SK-N-MC (cell line): ENCODE measurements at places on chromosomes 6 and 20.

- peak; percentile 39 for DNase-seq
These were observed 177.6 kb downstream of the PLCB1 start for GRCh38 chr20:8309634-8310033.

GRCh38 chr6:53983301-53983700, 127.9 kb upstream of the MLIP start:
- DNase-seq, result no peak

DNA sequence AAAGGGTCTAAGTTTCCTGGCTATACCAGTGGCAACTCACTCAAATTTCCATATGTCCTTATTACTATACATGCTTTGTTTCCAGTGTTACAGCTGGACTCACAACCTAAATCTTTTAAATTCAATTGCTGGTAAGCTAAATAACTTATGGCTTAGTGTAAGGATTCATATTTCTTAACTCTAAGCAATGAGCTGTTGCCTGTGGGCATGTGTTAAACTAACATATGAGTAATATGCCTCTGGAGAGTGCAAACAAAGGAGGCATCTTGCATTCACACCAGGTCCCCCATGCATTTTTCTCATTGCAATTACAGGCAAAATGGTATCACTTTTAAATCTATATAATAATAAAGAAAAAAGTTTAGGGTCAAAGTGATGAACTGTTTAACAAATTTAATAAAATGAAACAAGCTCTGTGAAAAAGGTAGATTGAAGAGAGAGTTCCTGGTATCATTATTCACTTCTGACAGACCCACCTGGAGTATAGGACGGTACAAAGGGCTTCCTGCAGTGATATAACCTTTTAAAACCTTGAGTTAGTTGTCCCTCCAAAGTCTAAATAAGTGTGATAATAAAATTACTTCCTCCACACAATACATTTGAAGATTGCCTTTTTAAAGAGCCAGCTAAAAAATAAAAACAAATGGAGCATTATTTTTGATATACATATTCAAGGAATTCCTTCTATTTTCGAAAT, 57.6 kb upstream of the HMGCLL1 start:
- DNase-seq, result peak; percentile 52

DNA sequence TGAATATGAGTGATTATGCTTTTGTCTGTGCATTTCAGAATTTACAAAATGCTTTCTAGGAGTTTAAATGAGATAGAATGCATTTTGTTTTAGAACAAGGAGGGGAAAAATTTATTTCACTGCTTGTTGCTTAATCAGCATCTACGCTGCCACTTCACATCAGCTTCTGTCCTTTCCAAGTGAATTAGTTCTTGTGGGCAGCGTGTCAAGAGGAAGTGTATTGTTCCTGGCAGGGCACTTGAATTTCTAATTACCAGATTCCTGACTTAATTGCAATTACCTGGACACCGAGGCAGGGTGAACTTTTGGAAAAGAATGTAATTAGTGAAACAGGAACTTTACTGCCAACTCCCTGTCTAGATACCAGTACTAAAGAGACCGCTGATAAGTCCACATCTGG, 263.5 kb downstream of the TMEM242 start:
- no peak for DNase-seq

DNA sequence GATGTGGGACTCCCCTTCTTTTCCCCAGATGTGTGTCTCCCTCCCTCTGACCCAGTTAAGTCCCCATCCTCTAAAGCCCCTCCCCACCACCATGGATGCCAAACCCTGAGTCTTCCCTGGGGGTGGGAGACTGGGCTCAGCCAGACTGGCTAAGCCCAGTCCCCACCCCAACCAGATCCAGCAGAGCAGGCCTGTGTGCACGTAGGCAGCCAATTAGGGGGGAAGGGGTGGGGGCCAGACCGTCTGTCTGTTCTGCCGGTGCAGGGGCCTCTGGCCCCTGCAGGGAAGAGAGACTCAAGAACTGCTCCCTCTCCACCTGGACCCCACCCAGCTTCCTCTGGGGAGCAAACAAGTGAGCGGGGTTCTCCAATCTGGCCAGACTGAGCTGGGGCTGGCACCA, 605 bp downstream of the COX4I2 start:
- no peak for DNase-seq

GRCh38 chr6:77286541-77286940, 176.8 kb downstream of the HTR1B start:
- DNase-seq, result no peak

DNA sequence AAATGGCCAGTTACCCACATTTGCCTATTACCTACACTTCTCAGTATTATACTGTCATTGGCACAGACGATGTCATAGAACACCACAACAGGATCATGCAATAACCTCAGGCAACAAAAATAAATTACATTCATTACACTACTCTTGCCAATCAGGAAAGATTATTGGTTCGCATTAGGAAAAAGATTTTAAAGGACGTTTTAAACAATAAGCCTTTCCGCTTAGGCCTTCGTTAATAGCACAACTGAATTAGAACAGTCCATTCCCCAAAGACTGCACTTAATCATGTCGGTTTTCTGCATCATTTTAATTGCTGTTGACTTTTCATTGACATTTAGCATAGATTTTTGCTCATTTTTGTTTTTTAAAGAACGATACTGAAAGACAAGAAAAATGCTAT, 912 bp upstream of the SENP6 start:
- DNase-seq, result no peak

- no peak for DNase-seq
These were observed 101.2 kb downstream of the ATP9A start for GRCh38 chr20:51667002-51667408.

DNA sequence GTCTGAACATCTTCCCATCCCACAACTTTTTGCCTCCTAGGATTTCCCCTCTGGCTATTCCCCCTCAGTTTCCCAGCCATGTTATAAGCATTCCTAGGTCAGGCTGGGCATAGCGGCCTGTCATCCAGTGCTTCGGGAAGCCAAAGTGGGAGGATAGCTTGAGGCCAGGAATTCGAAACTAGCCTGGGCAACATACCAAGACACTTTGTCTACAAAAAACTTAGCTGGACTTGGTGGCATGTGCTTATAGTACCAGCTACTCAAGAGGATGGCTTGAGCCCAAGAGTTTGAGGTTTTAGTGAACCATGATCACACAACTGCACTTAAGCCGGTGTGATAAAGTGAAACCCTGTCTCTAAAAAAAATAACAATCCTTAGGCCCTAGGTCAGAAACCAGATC, 447.4 kb downstream of the KIF16B start:
- DNase-seq, result no peak

DNA sequence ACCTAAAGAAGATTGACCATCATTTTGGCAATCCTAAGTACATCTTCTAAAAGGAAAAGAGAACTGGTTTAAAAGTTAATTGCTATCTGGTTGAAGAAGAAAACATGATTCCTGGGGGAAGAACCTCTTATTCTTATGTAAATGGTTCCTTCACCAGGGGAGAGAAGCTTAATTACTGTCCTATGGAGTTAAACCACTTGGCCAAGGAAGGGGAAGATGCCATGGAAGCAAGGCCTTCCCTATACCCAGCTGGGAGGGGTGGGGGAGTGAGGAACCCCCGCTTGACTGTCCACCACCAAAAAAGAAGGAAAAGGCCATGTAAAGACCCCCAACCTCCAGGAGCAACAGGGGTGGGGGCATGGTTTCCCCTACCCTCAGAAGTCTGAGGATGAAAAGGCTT, 962.1 kb downstream of the GRIK2 start:
- DNase-seq, result no peak

GRCh38 chr6:20563377-20563776, 29.1 kb downstream of the CDKAL1 start:
- no peak for DNase-seq
